Natural killer cell treated with Interleukin-12 subunit alpha and Interleukin-12 subunit beta and Interleukin-15 and Interleukin-18, amount 100 ng/mL, for 72 hours (primary cell): ENCODE measurements at places on chromosomes 7 and 10. TPM values are rescaled to one million over a fixed set of nuclear protein-coding genes. Genes with fewer than 3 reads are reported as not detected.

The DEPP1 gene
- 0.53 TPM for total RNA-seq

The TMEM236 gene
- 0.10 TPM for total RNA-seq

GRCh38 chr7:100687751-100688300, 6.2 kb downstream of the GIGYF1 start:
- H3K4me1 ChIP-seq = peaks cover 22% of the 10 kb centered on the region
- no peaks in the 10 kb centered on the region for H3K27me3 ChIP-seq

The CFTR gene
- total RNA-seq = not detected

- H3K36me3 ChIP-seq = no peaks in the 10 kb centered on the region
- H3K4me3 ChIP-seq = no peak overlapping the region
- peaks cover 16% of the 10 kb centered on the region for H3K27me3 ChIP-seq
- H3K27ac ChIP-seq = no peak overlapping the region
Measured at GRCh38 chr10:91665842-91666241, 33.0 kb upstream of the PPP1R3C start.

- H3K27me3 ChIP-seq = no peaks in the 10 kb centered on the region
- no peaks in the 10 kb centered on the region for H3K36me3 ChIP-seq
- H3K4me1 ChIP-seq = no peaks in the 10 kb centered on the region
- DNase-seq = no peak
Measured at GRCh38 chr7:80699721-80700256, 61.3 kb downstream of the CD36 start.

- peaks cover 10% of the 10 kb centered on the region for H3K27me3 ChIP-seq
- H3K36me3 ChIP-seq = peaks cover 6% of the 10 kb centered on the region
- H3K4me3 ChIP-seq = no peak overlapping the region
- H3K27ac ChIP-seq = no peak overlapping the region
Measured at GRCh38 chr10:48279081-48279751, 4.7 kb upstream of the FRMPD2 start.

The CFAP43 gene
- total RNA-seq = not detected

The HOXA13 gene
- total RNA-seq = not detected

The ADAMTS14 gene
- 0.07 TPM for total RNA-seq

DNA sequence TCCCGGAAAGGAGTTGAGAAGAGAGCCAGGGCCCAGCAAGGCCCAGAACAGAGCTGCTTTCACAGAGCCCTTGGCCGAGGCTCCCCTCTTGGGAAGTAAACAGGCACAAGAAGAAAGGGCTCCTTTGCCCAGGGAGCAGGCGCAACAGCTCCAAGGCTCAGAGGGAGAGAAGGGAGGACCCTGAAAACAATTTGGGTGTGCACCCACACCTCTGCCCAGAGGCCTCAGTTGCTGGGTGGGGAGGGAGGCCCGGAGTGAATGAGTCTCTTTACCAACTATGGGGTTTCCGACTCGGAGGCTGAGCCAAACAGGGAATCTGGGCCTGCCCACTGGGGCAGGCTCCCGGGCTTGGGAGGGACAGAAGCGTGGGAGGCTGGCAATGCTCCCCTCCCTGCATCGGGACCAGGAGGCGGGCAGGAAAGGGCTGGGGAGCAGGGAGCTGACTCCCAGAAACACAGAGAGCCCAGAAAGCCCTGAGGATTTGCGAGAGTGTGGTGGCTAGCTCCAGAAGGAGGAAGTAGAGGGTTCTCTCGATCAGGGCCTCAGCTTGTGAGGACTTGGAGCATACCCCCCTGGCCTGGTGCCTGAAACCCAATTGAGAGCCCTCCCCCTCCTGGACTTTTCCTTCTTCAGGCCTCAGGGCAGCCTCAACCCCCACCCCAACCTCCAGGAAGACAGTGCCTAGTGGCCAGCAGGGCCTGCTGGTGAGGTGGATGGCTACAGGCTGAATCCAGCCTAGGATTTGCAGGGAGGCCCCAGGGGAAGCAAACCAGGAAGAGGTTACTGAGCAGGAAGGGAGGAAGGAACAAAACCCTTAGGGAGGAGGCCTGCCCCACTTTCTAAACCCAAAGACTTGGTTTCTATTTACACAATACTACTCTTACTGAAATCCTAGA, 6.2 kb downstream of the C10orf105 start:
- no peak for DNase-seq
- no peaks in the 10 kb centered on the region for H3K27me3 ChIP-seq
- H3K4me3 ChIP-seq = peak overlapping the region; percentile 51
- peak overlapping the region; percentile 90 for H3K27ac ChIP-seq
- no peaks in the 10 kb centered on the region for H3K36me3 ChIP-seq
- H3K4me1 ChIP-seq = peaks cover 31% of the 10 kb centered on the region

- no peak overlapping the region for H3K27ac ChIP-seq
- no peak for DNase-seq
- no peaks in the 10 kb centered on the region for H3K4me1 ChIP-seq
- no peaks in the 10 kb centered on the region for H3K36me3 ChIP-seq
Measured at GRCh38 chr7:113308399-113308798, 190.0 kb upstream of the SMIM30 start.

GRCh38 chr10:84194424-84195043, at the start of gene CDHR1:
Gene CDHR1, plus strand, starts transcription at chr10:84194537. Its CDS starts 224 bp downstream, at chr10:84194761.
- no peaks in the 10 kb centered on the region for H3K36me3 ChIP-seq
- DNase-seq = peak; percentile 73
- H3K27me3 ChIP-seq = no peaks in the 10 kb centered on the region
- peak within 1 kb of the TSS; percentile 51 for H3K4me3 ChIP-seq

GRCh38 chr7:107660381-107661080, at the start of gene SLC26A4:
Gene SLC26A4, plus strand, starts transcription at chr7:107660828. Its CDS starts 814 bp downstream, at chr7:107661642.
- H3K4me3 ChIP-seq = peak within 1 kb of the TSS; percentile 76
- peaks cover 11% of the 10 kb centered on the region for H3K4me1 ChIP-seq
- no peak for DNase-seq
- H3K36me3 ChIP-seq = no peaks in the 10 kb centered on the region

The DYDC2 gene
- total RNA-seq = not detected

- no peak overlapping the region for H3K4me3 ChIP-seq
- no peak overlapping the region for H3K27ac ChIP-seq
- no peaks in the 10 kb centered on the region for H3K4me1 ChIP-seq
- H3K36me3 ChIP-seq = no peaks in the 10 kb centered on the region
- peaks cover 6% of the 10 kb centered on the region for H3K27me3 ChIP-seq
Measured at GRCh38 chr10:106765241-106765754, 399.2 kb downstream of the SORCS1 start.

DNA sequence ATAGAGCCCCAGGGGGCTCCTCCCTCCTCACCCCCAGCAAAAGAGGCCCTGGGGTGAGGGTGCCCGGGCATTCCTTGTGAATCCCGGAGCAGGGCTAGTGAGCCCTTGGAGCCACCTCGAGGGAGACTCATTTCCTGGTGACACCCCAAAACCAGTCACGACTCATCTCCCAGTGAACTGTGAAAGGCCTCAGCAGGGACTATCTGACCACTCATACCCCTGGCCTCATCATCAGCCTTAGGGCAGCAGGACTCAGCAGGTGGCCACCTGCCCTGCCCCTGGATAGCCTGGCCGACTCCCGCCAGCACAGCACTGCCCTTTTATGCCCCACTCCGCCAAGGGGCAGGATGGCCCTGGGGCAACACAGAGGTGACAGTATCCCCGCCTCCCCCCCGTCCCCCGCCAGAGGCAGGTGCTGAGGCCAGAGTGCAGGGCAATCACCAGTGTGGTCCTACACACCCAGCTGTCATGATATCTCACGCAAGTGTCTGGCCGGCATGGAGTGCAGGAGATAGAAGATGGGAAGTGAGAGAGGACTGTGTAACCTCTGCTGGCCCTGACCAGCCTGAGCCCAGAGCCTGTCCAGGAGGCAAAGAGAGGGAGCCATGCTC, 3.2 kb downstream of the SNCG start:
- DNase-seq = peak; percentile 48
- peaks cover 9% of the 10 kb centered on the region for H3K27me3 ChIP-seq
- H3K4me3 ChIP-seq = no peak overlapping the region
- no peaks in the 10 kb centered on the region for H3K4me1 ChIP-seq
- H3K36me3 ChIP-seq = no peaks in the 10 kb centered on the region
- H3K27ac ChIP-seq = no peak overlapping the region

- H3K27me3 ChIP-seq = no peaks in the 10 kb centered on the region
- H3K27ac ChIP-seq = no peak overlapping the region
- H3K36me3 ChIP-seq = no peaks in the 10 kb centered on the region
Measured at GRCh38 chr7:20381406-20382034, 50.8 kb downstream of the ITGB8 start.

- H3K27me3 ChIP-seq = peaks cover 13% of the 10 kb centered on the region
- no peak overlapping the region for H3K4me3 ChIP-seq
- H3K27ac ChIP-seq = no peak overlapping the region
- no peak for DNase-seq
Measured at GRCh38 chr10:8596929-8597472, 542.5 kb downstream of the GATA3 start.

The GSTK1 gene
- 133 TPM for total RNA-seq

GRCh38 chr7:12893292-12893691, 205.9 kb downstream of the ARL4A start:
- H3K36me3 ChIP-seq = no peaks in the 10 kb centered on the region
- DNase-seq = no peak
- H3K27me3 ChIP-seq = peaks cover 4% of the 10 kb centered on the region
- no peak overlapping the region for H3K4me3 ChIP-seq
- no peak overlapping the region for H3K27ac ChIP-seq
- H3K4me1 ChIP-seq = no peaks in the 10 kb centered on the region

- peaks cover 42% of the 10 kb centered on the region for H3K27me3 ChIP-seq
- H3K4me1 ChIP-seq = peaks cover 31% of the 10 kb centered on the region
- H3K36me3 ChIP-seq = no peaks in the 10 kb centered on the region
- no peak overlapping the region for H3K27ac ChIP-seq
- H3K4me3 ChIP-seq = no peak overlapping the region
- DNase-seq = no peak
Measured at GRCh38 chr10:34207343-34207742, 607.8 kb downstream of the PARD3 start.

- H3K27me3 ChIP-seq = peaks cover 13% of the 10 kb centered on the region
- no peak for DNase-seq
- no peak overlapping the region for H3K4me3 ChIP-seq
Measured at GRCh38 chr10:34015700-34016099, 681.2 kb upstream of the NRP1 start.

DNA sequence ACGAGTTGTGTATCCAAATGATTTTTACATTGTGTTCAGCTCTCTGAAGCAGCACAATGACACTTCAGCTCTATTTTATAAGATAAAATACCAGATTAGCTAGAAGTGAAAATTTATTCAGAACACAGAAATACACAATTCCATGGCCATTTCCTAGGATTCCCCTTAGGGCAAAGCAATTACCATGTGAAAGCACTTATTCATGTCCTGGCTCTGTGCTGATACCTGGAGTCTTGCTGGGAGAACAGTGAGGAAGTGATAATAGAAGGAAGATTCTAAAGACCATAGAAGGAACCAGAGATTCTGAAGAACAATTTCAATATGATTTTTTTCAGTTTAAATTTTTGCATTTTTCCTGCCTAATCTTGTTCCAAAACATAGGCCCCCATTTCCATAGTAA, 657.4 kb upstream of the ZWINT start:
- DNase-seq = no peak
- H3K4me1 ChIP-seq = no peaks in the 10 kb centered on the region
- no peak overlapping the region for H3K4me3 ChIP-seq
- H3K36me3 ChIP-seq = no peaks in the 10 kb centered on the region
- no peaks in the 10 kb centered on the region for H3K27me3 ChIP-seq
- no peak overlapping the region for H3K27ac ChIP-seq

- H3K4me1 ChIP-seq = no peaks in the 10 kb centered on the region
- no peaks in the 10 kb centered on the region for H3K27me3 ChIP-seq
- no peaks in the 10 kb centered on the region for H3K36me3 ChIP-seq
- no peak overlapping the region for H3K27ac ChIP-seq
- no peak overlapping the region for H3K4me3 ChIP-seq
- no peak for DNase-seq
Measured at GRCh38 chr10:92111336-92111939, 179.4 kb downstream of the CPEB3 start.

GRCh38 chr10:122462533-122463465, 1.4 kb downstream of the HTRA1 start:
- no peak for DNase-seq
- H3K27me3 ChIP-seq = peaks cover 64% of the 10 kb centered on the region
- H3K36me3 ChIP-seq = no peaks in the 10 kb centered on the region
- no peaks in the 10 kb centered on the region for H3K4me1 ChIP-seq
- peak overlapping the region; percentile 74 for H3K4me3 ChIP-seq

GRCh38 chr7:12759151-12759550, 71.7 kb downstream of the ARL4A start:
- no peak overlapping the region for H3K27ac ChIP-seq
- no peaks in the 10 kb centered on the region for H3K36me3 ChIP-seq
- H3K4me3 ChIP-seq = no peak overlapping the region
- H3K4me1 ChIP-seq = no peaks in the 10 kb centered on the region
- no peak for DNase-seq
- peaks cover 3% of the 10 kb centered on the region for H3K27me3 ChIP-seq

DNA sequence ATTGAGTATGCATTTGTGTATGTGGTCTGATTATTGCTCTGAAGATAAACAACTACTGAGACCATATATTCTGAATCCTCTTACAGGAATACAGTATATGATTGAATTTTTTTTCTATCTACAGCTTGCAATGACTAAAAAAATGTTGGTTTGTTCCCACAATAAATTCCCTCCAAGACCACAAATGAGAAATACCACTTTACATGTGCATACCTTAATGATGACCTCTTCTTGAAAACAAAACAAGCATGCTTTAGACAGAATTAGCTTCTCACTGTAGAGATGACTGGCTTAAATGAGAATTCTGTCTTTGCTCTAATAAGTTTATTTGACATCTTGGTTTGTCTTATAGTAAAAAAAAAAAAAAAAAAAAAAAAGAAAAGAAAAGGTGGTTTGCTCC, 241.5 kb downstream of the PCDH15 start:
- no peaks in the 10 kb centered on the region for H3K27me3 ChIP-seq
- no peak for DNase-seq
- no peak overlapping the region for H3K4me3 ChIP-seq
- no peaks in the 10 kb centered on the region for H3K36me3 ChIP-seq
- H3K27ac ChIP-seq = no peak overlapping the region
- H3K4me1 ChIP-seq = no peaks in the 10 kb centered on the region
